ENCODE measurements at places on chromosomes 4 and X.

GRCh38 chr4:168408620-168409019 is 71.7 kb downstream of the DDX60L start:
- no peak for DNase-seq
- no peaks in the 10 kb centered on the region for H3K27me3 ChIP-seq
- no peak overlapping the region for H3K4me3 ChIP-seq
- no peak overlapping the region for H3K27ac ChIP-seq
- peaks cover 10% of the 10 kb centered on the region for H3K36me3 ChIP-seq

DNA sequence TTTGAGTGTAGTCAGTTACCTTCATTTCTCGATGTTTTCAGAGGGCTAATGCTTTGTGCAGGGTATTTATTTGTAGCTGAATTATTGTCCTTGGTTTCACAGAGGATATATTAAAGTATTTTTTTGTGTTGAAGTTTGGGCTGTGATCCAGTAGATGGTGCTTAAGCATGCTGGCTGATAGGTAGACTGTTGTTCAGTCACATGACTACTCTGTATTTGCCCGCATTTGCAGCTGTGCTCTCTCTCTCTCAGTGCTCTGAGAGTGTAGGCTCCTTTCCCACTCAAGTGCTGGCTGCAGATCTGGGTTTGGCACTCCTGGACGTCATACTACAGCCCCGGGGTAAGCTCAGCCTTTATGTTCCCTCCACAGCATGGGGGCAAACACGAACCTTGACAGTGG is 21.7 kb downstream of the RAB40AL start:
- no peaks in the 10 kb centered on the region for H3K36me3 ChIP-seq
- H3K4me1 ChIP-seq = no peaks in the 10 kb centered on the region
- no peak overlapping the region for H3K27ac ChIP-seq
- no peaks in the 10 kb centered on the region for H3K27me3 ChIP-seq

GRCh38 chrX:936979-937769 is 275.3 kb downstream of the CRLF2 start:
- DNase-seq = no peak
- no peak overlapping the region for H3K27ac ChIP-seq
- peaks cover 4% of the 10 kb centered on the region for H3K36me3 ChIP-seq

DNA sequence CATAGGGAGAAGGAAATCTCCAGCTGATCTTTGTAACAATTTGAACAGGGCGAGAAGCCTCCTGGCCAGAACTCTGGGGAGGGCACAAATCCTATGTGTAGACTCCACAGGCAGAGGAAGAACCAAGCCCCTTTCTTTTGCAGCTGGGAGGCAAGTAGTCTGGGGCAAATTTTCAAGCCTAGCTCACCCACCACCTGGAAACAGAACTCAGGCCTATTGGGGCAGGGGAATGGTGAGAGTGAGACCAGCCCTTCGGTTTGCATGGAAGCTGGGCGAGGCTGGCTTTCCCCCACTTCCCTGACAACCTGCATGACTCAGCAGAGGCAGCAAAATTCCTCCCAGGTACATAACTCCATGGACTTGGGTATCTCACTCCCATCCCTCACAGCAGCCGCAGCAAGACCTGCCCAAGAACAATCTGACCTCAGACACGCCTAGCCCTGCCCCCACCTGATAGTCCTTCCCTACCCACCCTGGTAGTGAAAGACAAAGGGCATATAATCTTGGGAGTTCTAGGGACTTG is 138.2 kb downstream of the EMCN start:
- peaks cover 22% of the 10 kb centered on the region for H3K27me3 ChIP-seq
- no peak overlapping the region for H3K27ac ChIP-seq
- H3K36me3 ChIP-seq = no peaks in the 10 kb centered on the region
- no peak overlapping the region for H3K4me3 ChIP-seq
- no peak for DNase-seq
- no peaks in the 10 kb centered on the region for H3K4me1 ChIP-seq
